Activated T-cell treated with anti-CD3 and anti-CD28 coated beads, Interleukin-2, amount 50 U/mL, for 24 hours (primary cell): ENCODE measurements at places on chromosomes 2 and 18.

DNA sequence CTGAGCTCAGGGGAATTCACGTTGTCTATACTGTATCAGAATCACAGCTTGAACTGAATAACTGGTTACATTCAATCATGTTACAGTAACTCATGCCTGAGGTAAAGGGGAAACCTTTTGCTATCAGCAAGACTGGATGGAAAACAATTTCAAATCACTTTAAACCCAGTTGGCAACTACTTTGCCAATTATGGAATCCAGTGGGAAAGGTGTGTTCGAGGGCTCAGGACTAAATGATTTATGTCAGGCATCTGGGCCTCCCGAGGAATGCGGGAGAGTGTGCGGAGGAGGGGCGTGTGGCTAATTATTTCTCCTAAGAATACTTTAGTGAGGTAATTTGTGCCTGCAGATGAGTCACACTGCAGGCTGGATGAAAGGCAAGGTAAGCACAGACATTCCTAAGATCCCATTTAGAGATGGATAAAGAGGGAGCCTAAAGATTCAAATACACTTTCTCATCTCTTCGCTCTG is 100.1 kb downstream of the HRH4 start:
- no peak for DNase-seq

- no peak for DNase-seq
These were observed 69.3 kb downstream of the MAPK4 start for GRCh38 chr18:50629148-50629631.

- peak; percentile 40 for DNase-seq
These were observed at the start of gene TCF4 for GRCh38 chr18:55588111-55588869. TCF4 (minus strand) TSS chr18:55588192; CDS start chr18:55587116, 1,076 bp downstream.

- DNase-seq = peak; percentile 73
These were observed 37.9 kb downstream of the MTERF4 start for GRCh38 chr2:241064008-241064801.

- DNase-seq = no peak
These were observed 443.2 kb upstream of the ID2 start for GRCh38 chr2:8238521-8239230.

DNA sequence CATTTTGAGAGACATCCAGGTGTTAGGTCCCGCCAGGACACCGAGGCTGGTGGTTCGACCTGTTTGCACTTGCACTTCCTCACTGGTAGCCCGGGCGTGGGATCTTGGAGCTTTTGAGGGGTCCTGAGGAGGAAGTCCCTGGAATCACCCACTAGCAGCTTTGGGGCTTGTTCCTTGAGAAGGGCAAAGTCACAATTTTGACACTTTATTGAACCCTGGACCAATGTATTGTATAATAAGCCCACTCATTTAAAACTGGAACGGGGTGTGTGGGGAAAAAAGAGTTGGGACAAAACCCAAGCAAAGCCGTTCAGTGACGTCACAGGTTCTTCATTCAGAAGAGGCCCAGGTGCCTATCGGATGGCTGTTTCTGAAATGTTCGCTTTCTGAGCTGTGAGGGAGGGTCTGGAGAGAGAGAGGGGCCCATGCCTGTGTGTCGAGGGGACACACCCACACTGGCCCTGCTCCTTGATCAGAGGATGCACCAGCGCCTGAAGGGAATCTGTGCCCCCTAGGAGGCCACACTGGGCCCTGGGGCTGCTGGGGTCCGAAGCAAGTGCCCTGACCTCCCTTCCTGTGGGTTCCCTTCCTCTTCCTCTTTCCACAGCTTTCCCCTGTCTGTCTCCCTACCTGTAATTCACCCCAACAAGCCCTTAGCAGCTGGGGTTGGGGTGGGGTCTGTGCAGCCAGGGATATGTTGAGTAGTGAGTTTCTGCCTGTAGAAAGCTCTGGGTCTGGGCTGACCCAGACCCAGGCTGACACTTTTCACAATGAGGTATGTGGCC is 2.6 kb downstream of the LPIN1 start:
- no peak for DNase-seq

- DNase-seq = no peak
These were observed at the start of gene TBR1 for GRCh38 chr2:161415987-161416707. TBR1 (plus strand) TSS chr2:161416297; CDS start chr2:161416411, 114 bp downstream.
